NCI-H2029 (cell line): ENCODE measurements at places on chromosomes 12 and 14.

GRCh38 chr14:102633906-102634595 is 41.6 kb downstream of the RCOR1 start:
- DNase-seq: no peak

DNA sequence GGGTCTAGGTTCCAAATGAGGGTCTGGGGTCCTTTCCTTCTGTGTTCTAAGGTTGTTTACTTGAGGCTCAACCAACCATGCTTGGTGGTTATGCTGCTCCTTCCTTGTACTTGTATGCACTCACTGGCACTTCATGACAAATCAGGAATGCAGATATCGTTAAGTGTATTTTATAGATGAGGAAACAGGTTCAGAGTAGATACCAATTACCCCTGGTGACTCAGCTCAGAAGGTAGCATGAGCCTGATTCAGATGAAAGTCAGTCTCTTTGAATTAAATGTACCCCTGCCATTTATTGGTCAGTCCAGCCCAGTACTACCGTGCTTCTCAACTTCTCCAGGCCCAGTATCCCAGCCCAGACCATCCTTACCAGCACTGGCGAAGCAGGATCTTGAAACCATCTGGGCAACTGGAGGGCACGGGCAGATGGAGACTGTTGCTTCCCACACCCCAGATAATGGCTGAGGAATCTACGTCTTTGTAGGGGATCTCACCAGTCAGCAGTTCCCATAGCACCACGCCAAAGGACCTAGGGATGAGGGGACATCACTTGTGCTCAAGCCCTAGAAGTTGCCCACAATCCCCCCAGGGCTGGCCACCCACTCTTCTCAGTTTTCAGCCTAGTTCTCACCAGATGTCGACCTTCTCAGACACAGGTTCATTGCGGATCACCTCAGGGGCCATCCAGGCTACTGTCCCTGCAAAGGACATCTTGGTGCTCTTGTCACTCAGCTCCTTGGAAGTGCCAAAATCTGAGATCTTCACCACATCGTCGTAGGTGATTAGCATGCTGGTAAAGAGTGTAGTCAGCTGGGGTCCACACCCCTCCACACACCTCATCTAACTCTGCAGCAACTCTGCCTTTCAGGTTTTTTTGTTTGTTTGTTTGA is 14.3 kb downstream of the MAP3K12 start:
- no peak for DNase-seq

GRCh38 chr12:87444039-87444438 is 585.2 kb downstream of the C12orf50 start:
- no peak for DNase-seq

DNA sequence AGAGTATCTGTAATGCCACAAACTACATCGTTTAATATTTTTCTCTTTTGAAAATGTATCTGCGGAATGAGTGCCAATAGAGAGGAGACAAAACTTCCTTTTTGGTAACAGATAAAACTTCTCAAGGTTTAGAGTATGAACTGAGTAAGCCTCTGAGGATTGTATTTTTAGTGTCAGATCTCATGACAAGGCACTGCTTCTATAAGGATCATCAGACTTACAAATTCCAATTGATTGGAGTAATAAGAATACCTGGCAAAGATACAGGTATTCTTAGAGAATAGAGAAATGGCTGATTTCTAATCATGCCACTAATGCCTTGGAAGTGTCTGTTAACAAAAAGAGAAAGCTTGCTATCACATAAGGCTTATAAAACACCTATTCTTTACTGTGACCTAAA is 45.3 kb downstream of the SLC35F4 start:
- no peak for DNase-seq

- no peak for DNase-seq
These were observed 321.9 kb downstream of the RAD51B start for GRCh38 chr14:68141281-68142088.

DNA sequence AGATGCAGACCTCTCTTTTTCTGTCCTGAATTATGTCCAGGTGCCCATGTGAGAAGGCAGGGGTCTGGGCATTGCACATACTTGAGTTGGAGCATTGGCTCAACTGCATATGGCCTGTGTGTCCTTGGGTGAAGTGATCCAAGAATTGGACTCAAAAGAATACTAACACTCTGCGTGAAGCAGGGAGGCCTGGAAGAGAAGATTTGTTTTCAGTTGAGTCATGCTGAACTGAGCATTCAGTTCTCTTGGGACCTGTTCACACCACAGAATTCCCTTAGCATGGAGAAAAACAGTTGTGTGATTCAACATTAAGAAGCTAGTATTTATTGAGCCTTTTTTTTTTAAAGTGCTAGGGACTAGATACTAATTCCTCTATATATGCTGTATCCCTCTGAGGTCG is 164.7 kb upstream of the TBX3 start:
- DNase-seq: no peak

DNA sequence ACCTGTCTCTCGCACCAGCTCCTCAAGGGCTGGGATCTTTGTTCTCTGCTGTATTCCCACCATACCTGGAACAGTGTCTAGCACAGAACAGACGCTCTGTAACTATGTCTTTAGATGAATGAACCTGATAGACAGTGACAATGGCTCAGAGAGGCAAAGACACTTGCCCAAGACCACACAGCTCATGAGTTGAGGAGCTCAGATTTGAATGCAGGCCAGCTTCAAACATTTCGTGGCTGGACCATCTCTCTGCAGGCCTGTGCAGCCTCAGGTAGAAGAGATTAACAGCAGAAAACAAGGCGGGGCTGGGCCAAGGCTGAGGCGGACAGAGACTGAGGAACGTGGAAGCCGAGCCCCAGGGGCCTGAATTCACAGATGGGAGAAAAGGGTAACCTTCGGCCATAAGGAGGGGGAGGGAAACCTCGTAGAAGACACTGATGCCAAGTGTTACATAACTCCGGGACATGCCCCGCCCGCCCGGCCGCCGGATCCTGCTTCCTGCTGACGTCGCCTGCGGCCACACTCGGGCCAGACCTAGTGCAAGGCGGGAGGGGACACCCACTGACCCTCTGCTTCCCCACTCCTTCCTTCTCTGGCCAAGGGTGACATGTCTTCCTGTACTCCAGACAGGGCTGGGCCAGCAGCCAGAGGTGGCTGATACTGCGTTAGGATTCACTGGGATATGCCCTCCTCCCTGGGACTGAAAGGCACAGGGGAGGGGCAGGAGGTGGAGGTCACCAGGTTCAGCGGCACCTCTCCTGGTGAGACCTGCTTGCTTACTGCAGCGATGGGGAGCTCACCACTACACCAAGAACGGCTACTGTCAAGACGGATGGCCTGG is 86.8 kb downstream of the RFLNA start:
- peak; percentile 60 for DNase-seq
